ENCODE measurements at places on chromosomes 12 and 14.

- DNase-seq: no peak
Measured at GRCh38 chr14:69087061-69087461, 65.9 kb downstream of the DCAF5 start.

DNA sequence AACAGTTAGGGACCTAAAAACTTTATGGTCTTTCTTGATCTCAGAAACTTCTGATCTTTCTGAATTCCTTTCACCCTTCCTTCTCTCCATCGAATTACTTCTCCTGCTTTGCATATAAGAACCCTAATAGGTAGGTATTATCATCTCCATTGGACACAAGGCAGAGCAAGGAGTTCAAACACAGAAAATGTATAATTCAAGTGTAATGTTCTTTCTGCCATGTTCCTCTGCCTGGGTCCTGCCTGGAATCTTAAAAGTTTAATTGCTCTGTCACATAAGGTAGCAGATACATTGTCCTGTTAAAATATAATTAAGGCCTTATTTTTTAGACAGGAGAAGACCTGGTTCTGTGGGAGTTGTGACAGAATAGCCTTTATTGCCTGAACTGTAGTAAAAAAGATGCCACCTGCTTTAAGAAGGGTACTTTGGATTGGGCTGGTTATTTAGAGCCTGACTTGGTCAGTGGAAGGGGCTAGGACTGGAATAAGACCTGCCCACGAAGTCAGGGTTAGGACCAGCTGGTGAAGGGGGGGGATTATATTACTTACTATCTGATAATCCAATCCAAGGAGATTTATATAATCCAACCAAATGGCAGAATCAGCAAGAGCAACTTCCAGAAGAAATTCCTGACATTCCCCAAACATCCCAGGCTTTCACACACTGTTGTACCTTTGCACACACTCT is 10.4 kb downstream of the G2E3 start:
- DNase-seq: no peak

GRCh38 chr12:119902084-119902509 is 25.0 kb upstream of the CIT start:
- DNase-seq: peak; percentile 40

DNA sequence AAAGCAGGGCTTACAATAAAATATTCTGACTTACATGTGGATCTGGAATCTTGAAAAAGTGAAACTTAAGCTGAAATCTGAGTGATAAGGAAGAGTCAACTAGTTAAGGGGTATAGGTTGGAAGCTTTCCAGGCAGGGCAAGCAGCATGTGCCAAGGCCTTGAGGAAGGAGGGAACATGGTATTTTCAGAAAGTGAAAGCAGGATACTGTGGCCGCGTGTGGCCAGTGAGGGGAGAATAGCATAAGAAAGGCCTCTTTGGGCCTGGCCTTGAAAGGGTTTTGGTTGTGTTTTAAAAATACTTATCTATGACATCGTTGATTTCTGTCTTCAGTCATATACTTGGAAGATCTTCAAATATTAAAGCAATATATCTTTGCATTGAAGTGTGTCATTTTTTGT is 213.4 kb downstream of the AKAP6 start:
- no peak for DNase-seq

- no peak for DNase-seq
Measured at GRCh38 chr12:32989705-32990104, 93.1 kb upstream of the PKP2 start.

DNA sequence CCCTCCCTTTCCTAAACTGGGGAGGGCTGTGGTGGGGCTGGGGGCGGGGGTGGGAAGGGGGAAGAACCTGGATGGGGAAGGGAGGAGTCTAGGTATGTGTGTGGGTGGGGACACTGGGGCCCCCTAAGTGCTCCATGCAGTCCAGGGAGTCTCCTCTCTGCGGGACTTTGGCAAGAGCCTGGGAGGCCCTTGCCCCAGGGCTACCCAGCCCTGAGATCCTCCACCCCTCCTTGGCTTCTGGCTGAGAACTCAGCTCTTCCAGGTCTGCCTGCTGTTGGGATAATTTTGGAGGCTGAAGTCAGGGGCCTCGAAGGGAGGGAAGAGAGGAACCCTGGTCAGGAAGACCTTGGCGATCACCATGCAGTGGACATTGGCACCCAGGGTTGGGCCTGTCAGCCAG is 2.2 kb upstream of the DLK1 start:
- DNase-seq: no peak
